ENCODE measurements at places on chromosomes 6 and 20.

- no peak for DNase-seq
Observed at GRCh38 chr6:144781836-144782235, 496.7 kb downstream of the UTRN start.

- DNase-seq: peak; percentile 26
Observed at GRCh38 chr6:84424956-84425355, 197.5 kb upstream of the CEP162 start.

GRCh38 chr6:32603888-32604287, 14.2 kb upstream of the HLA-DRB1 start:
- no peak for DNase-seq

DNA sequence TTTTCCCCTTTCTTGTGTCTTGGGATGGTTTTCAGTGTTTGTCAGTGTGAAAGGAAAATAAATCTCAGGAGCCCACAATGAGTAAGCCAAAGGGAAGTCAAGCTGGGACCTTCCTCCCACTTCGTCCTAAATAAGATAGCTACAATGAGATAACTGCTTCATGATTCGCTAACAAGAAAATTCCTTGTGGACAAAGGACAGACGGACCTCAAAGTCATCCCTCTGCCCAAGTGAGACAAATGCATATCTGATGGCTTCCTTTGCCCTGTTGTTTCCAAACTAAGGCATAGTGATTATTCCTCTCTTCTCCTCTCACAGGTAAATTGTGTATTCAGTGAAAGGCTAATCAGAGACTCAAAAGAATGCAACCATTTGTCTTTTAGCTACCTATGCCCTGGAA, 26.1 kb upstream of the ADTRP start:
- DNase-seq: no peak

DNA sequence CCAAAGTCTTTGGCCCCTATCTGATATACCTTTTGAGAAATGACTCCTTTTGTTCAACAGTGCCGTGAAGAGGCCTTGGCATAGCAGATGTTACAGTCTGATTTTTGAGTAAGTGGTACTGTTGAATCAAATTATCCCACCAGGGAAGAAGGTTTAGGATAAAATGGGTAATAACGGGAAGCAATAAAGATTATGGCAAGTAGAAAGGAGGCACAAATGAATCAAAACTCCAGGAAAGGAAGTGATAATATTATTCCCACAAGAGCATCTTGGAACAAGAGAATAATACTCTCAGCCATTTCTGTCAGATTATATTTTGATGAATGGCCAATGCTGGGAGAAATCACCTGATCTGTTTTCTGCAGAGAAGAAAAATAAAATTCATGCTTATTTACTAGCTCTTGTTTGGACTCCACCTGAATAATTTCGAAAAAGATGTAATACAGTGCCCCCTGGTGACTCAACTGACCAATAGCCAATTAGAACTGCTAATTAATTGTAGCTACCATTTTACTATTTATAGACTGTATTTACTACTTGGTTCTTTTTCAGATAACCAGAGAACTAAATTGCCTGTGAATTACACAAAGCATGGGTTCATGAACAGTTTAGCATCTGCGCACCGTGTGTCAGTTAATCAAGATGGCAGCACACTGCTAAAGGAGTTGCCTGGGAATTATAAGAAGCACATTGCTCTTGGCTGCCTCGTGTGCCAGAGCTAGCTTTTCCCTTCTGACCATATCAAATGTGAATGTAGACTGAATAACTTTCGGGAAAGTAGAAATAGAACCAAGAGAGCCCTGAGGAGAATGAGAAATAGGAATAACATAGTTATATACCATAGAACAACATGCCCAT, 78.5 kb upstream of the TRDN start:
- peak; percentile 72 for DNase-seq

DNA sequence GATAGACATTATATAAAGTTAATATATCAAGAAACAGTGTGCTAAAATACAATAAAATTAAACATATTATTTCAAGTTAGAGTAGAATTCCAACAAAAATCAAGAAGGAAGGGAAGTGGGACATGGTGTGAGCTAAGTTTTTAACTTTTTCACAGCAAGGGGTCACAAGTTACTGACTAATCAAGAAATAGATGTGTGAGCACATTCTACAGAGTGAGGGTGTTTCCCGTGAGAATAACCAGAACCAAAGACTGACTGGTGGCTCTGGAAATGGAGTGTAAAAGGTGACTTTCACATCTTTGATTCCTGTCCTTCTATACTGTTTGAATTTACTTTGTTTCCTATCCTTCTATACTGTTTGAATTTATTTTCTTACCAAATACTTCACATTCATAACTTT, 206.6 kb downstream of the TASP1 start:
- no peak for DNase-seq

- no peak for DNase-seq
Observed at GRCh38 chr6:63802606-63803206, 167.1 kb downstream of the PHF3 start.

DNA sequence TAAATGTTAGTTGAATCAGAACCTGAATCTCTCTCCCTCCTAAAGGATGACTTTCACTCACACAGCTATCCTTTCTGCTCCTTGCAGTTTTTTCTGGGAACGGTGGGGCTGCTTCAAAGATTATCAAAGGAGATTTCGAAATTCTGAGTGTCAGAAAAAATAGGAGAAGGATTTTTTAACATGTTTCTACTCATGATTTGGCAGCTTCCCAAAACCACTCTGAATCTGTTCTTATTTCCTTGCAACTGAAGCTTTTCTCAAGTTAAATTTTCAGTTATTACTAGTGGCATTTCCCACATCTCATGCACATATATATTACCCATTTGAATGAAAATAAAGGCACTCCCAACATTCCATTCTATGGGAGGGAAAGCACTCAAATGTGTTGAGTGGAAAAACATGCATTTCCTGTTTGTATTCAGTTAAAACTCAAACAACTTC, 123.6 kb downstream of the LCA5 start:
- no peak for DNase-seq

DNA sequence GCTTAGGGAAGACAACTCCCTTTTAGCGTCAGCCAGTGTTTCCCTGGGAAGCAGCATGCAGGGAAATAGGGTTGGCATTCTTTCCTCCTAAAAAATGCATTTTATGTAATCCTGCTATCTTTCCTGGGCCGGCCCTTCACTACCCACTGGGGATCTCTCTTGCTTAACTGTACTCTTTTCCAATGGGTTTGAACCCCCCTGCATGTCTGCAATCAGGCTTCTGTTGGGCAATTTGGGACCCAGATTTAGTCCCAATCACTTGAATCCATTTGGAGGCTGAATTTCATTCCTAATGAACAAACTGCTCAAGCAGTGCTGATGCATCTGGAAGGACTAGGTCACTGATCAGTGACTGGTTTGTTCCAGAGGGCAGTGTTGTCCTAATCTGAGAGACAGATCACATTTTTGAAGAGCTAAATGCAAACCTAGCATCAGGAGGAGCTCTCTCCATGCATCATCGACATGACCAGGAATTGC, 152.0 kb downstream of the TSHZ2 start:
- DNase-seq: no peak

DNA sequence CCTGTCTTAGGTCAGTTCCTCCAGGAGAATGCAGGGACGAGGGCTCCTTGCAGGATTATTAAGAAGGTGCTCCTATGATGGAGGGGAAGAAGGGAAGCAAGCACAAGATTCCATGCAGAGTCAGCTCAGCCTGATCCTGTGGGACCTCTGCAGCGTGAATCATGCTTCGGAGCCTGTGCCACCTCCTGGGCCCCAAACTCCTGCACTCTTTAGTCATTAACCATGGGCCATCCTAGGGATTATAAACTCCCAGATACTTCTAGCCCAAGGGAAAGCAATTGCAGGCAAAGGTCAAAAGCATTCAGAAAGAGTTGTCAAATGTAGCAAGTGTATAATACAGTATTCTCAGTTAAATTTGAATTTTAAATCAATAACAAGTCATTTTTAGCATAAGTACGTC, 208.7 kb upstream of the PMEPA1 start:
- no peak for DNase-seq

DNA sequence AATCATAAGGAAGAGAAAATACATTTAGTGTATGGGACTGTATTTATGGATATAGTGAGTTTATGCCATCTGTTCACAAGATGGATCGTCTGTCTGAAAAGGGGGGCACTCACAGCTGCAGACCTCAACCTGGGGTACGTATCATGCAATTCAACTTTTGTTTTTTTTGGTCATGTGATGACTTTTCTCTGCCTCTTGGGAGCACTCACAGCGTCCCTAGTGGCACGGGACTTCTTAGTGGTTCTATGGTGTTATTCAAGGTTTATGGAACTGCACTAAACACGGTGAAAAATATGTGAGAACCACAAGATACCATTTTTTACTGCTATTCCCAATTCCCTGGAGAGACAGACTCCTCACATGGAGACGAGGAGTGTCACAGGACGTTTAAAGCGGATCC, 60.4 kb upstream of the MPC1 start:
- peak; percentile 72 for DNase-seq

DNA sequence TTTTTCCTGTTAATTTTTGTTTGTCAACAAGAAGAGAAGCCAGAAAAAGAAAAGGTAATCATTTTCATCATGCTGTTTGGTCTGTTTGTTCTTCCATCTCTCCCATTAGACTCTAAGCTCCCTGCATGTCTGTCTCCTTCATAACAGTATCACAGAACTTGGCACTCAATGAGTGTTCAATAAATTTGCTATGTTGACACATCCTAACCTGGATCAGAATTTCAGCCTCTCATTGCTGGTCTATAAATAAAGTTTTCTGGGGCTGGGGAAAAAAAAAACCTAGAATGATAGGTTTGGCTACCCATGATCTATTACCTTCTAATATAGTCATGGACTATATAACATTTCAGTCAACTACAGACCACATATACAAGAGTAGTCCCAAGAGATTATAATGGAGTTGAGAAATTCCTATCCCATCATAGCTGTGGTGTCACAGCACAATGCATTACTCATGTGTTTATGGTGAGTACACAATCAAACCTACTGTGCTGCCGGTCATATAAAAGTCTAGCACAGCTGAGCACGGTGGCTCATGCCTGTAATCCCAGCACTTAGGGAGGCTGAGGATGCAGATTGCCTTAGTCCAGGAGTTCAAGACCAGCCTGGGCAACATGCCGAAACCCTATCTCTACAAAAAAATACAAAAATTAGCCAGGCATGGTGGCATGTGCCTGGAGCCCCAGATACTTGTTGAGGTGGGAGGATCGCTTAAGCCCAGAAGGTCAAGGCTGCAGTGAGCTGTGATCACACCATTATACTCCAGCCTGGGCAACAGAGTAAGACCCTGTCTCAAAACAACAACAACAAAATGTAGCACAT, 5.9 kb downstream of the NUDT3 start:
- no peak for DNase-seq

GRCh38 chr20:40942775-40943174, 85.8 kb upstream of the TOP1 start:
- no peak for DNase-seq

DNA sequence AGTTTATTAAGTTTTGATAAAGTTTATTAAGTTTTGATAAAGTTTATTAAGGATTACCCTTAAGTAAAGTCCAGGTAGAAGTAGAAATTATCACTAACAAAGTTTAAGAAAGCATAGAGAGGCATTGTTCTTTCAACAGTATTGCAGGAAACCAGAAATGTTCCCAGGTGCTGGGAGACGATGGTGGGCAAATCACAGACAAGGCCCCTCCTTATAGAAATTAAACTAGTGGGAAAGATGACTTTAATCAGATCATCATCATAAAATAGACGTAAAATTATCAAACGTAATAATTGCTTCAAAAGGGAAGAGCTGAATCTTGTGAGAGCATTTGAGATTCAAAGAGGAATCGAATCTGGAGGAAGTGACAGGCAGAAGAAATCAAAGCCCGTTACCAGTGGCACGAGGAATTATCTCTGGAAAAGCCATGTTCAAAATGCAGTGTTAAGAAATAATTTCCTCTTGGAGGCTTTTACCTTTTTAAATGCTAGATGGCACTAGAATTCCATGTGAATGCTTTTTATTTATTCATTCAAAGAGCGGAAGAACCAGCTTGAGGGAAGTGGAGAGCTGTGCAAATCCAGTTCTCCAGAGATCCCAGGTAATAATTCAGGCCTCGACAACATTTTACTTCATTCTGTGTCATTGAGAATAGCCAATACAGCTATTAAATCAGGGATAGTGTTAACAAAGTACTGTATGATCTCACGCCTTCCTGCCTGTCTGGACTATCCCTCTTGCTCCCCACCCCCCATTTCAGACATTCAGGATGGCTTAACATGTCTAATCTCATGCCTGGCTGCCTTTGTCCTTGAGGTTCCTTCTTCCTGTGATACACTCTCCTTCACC, 1.0 kb upstream of the APMAP start:
- DNase-seq: peak; percentile 73

GRCh38 chr6:30763618-30764489, 19.5 kb upstream of the IER3 start:
- DNase-seq: peak; percentile 53

DNA sequence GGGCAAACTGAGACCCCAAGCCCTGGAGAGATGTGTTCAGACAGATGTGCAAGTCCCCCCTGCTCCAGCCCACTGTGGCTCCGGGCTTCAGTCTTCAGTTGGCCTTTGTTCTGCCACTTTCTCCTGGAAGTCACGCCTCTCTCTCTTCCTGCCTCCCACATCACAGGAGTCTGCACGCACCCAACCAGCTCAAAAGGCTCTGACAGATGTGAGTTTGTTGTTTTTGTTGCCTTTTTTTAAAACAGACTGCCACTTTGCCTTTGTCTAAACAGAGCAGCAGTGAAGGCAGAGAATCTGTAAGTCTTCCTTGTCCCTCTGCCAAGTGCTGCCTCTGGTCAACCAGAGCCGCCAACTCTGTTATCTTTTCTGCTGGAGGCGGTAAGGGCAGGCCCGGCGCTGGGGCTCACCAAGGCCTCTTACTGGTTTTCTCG, 149.7 kb downstream of the TFAP2C start:
- no peak for DNase-seq

DNA sequence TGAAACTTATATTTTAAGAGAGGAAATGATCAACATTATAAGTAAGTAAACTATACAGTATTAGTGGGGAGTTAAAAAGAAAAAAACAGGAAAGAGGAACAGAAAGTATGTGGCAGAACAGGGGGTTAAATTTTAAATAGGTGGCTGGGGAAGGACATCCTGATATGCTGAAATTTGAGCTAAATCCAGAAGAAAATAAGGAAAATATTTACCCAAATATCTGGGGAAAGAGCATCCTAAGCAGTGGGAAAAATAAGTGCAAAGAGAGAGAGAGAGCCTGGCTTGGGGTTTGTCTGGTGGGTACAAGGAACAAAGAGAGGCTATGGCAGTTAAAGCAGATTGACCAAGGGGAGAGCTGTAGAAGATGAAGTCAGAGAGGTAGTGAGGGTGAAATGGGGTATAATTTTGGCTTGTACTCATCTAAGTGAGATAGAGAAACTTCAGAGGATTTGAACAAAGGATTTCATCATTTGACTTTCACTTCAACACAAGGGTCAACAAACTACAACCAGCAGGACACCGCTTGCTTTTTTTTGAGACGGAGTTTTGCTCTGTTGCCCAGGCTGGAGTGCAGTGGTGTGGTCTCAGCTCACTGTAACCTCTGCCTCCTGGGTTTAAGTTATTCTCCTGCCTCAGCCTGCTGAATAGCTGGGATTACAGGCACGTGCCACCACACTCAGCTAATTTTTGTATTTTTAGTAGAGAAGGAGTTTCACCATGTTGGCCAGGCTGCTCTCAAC, 328.4 kb upstream of the CNR1 start:
- no peak for DNase-seq

Measured in NCI-H524 (cell line).